ENCODE measurements at places on chromosomes 16 and 17.

DNA sequence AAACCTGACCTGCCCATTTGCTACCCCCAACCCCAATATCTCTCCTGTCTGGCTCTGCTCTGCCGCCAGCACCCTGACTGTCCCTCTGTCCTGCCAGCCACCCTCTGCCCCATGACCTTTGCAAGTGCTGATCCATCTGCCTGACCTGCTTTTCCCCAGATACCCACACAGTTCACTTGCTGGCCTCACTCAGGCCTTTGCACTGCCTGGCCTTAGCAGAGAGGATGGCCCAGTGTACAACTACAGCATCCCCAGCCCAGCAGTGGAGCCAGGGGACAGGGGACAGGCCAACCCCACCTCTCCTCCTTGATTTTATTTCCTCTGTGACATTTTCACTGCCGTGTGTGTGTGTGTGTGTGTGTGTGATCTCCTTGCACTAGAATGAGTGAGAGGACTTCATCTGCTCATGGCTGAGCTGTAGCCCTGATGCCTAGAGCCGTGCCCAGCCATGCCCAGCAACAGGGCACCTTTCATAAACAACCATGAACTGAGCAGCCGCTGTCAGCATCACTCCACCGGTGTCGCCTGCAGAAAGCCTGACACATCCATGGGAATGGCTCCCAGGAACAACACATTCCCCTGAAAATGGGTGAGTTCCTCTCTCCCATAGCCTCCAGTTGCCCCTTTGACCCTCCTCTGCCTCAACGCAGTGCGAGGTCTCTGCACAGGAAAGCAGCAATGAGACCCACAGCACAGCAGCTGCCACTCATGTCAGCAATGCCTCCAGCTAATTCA, 36.0 kb upstream of the RBFOX3 start:
- DNase-seq: no peak

GRCh38 chr17:72719578-72720493, 372.7 kb downstream of the SLC39A11 start:
- no peak for DNase-seq

- no peak for DNase-seq
Observed at GRCh38 chr17:83159204-83160049, 80.0 kb downstream of the METRNL start.

DNA sequence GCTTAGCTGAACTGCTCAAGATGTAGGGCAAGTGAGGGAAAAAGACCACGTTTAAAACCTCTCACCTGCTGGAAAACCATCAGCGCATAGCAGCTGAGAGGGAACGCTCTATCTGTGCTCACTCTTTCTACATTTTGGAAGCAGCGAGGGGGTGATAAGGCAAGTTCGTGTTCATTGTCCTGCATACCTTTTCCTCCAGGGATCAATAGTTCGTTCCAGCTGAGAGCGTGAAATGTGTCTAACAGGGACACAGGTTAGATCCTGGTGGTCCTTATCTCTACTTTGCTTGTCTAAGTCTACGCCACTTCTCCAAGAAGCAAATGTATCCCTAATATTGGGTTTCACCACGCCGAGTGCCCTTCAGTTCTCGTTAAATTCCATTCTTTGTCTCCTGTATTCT, 183.5 kb upstream of the ZFHX3 start:
- no peak for DNase-seq

GRCh38 chr17:50469208-50469605, 527 bp upstream of the CHAD start:
- DNase-seq: no peak
